NT2/D1 (cell line): ENCODE measurements at places on chromosomes 7 and 10.

DNA sequence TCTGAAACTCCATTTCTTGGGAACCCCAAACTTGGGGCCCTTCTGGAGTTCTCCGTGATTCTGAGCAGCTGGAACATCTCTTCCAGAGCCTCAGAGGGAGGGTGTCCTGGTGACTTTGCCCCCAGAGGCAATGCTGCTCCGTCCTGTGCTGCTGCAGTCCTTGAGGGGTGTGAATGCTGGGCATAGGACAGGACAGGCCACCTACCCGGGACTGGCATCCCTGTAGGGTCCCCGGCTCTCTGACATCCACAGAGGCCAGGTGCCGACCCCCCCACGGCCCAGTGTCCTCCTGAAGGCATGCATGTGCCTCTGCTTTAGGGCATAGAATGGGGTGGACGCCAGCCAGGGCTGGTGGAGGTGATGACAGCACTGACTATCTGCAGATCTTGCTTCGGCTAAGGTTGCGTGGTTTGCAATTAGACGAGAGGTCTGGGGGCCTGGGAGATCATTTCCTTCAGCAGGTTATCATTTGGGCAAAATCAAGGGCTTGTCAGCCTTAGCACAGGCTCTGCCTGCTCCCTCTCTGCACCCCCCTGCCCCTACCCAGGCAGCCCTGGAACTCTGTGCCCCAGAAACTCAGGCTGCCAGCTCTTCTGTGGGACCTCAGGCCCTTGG lies 136.9 kb upstream of the GPR26 start:
- no peak for DNase-seq

DNA sequence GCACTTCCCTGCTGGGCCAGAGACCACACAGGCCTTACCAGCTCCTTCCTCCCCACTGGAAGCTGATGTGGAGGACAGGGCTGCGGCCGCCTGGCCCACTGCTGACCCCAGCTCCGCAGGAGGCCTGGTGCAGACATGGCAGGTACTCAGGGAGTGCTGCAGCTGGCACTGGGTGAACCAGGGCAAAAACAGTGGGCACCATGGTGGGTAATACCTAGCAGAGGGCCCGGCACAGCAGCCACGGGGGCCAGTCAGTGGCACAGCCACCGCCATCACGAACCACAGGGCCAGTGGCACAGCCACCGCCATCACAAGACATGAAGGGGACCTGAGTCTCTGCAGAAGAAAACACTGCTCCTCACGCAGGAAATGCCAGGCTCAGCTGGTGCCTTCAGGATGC lies 152.6 kb upstream of the PPP2R2D start:
- DNase-seq, result no peak

DNA sequence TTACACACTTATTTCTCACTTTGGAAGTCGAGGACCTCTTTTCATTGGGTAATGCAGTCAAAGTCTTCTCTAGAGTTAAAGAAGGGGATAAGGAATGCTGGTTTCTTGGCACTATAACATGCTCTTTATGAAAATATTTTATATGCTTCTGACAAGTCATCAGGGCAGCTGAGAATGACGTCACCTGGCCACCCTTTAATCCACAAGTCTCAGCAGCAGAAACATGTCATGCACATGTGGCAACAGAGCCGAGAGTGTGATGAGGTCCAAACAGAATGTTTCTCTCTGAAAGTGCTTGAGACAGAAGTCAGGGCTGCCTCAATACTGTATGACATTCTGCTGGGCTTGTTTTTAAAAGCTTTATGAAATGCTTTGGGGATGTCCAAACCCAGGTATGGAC lies 63.5 kb upstream of the C10orf90 start:
- DNase-seq, result no peak

GRCh38 chr10:123244747-123245146 lies 90.5 kb downstream of the BUB3 start:
- no peak for DNase-seq

- no peak for DNase-seq
These were observed 183.9 kb downstream of the SGMS1 start for GRCh38 chr10:50439806-50440205.

DNA sequence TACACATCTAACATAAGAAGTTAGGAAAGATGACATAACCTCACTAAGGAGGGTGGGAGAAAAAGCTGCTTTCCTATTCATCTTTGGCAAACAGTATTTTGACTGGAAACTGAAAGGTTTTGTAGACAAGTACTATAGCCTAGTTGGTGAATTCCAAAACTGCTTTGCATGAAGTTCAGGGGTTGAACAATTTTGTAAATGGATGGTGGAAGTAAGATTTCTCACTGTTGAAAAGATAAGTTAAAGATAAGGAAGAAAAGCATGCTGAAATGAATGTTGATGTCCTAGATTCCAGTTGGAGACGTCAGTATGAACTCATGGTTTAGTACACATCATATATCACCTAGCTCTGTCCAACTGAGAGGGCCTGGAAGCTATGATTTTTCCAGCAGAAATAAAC lies 159.1 kb upstream of the FEZF1 start:
- no peak for DNase-seq

DNA sequence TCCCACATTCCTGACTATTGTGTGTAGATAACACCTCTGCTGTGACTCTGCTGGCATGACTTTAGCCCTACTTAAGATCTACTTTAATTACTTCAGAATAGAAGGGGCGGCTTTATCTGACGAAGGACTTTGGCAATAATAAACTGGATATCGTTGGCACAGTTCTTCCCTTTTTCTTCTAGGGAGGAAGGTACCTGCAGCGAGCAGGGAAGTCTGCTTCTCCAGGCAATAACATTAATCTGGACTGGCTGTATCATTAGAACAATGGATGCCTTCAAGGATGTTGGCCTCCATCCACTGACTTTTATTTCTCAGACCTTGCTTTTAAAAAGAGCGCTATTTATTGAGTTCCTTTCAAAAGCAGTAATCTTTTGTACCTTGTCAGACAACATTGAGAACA lies 172.6 kb upstream of the THSD7A start:
- DNase-seq, result no peak

- no peak for DNase-seq
These were observed 35.8 kb downstream of the VSTM4 start for GRCh38 chr10:49079499-49079898.
